ENCODE measurements at places on chromosomes 4 and X.

- DNase-seq: no peak
These were observed 468.4 kb upstream of the PRKX start for GRCh38 chrX:4181782-4182407.

DNA sequence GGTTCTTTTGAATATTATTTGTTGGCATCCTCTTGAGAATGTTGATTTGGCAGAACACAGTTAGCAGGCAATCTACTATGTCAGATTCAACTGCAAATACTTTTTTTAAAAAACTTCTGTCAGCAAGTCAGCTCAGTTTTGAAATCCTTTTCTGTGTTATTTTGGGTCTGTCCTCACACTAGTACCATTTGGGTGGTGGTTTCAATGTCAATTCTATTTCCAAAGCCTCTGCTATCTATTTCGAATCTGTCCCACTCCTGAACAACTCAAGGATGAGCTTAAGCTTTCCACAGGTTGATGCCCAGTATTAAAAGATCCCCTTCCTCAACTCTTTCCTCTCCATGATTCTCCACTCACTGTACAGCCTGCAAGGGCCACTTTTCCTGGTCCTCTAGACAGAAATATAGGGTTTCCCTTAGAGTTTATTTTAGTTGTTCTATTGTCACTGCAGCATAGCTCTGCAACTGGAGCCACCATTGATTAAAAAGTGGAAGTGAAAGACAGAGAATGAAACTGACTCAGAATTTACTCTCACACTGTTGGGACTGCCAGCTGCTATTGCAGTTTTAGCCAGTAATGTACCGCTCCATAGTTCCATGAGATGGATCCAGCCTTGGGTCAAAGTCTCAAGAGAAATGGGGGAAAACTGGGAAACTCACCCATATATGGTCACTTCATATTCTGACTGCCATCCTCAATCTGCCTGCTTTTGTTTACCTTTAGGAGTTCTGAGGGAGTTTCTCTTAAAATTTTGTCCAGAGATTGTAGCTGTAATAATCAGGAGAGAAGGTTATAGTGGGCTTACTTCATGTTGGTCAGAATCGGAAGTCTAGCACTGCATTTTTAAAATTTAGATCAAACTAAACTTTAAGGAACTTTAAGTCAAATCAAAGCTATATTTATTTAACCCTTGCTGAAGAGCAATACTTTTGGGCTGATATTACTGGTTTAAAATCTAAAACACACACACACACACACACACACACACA is 14.6 kb downstream of the HDX start:
- DNase-seq: no peak

- DNase-seq: no peak
These were observed 154.5 kb upstream of the GALNT7 start for GRCh38 chr4:173014113-173014558.

DNA sequence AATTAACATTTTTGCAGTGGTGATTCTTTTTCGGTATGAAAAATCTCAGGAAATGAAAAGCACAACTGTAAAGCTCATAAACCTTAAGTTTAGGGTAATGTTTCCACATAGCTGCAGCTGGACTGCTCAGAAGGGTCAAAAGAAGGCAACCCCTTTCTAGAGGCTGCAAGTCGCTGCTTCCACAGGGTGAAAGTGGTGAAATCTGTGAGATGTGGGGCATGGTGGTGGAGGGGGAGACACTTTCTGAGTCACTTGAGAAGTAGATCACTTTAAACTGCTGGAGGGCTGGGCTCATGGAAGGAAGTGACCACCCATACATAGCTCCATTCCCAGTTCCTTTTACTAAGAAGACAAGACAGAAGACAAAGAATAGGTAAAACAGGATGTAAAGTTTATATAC is 8.7 kb downstream of the SFRP2 start:
- DNase-seq: no peak

DNA sequence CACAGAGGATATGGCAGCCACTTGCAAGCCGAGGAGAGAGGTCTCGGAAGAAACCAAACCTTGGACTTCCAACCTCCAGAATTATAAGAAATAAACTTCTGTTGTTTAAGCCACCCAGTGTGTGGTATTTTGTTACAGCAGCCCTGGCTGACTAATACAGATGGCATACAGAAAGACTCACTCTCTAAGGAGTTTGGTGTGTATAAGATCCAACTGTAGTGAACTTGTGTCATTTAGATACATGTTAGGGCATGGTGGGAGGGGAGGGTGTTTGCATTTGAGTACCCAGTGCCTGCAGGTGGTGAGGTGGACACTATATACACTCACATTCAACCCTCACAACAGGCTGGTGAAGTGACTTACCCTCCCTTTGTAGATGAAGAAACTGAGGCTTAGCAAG is 233.2 kb upstream of the KLF3 start:
- no peak for DNase-seq

- no peak for DNase-seq
These were observed 2.5 kb upstream of the LNX1 start for GRCh38 chr4:53593765-53594164.

GRCh38 chrX:66638591-66639500 is at the start of gene EDA2R:
Gene EDA2R, minus strand, starts transcription at chrX:66639078. Its CDS starts 23,058 bp downstream, at chrX:66616020.
- DNase-seq: no peak

- DNase-seq: no peak
These were observed 13.0 kb downstream of the RGN start for GRCh38 chrX:47091149-47091775.

- DNase-seq: no peak
These were observed 2039.9 kb upstream of the TENM3 start for GRCh38 chr4:180203349-180203748.

- DNase-seq: no peak
These were observed 55.4 kb upstream of the TBC1D14 start for GRCh38 chr4:6854098-6854744.

- DNase-seq: no peak
These were observed 106.8 kb upstream of the RAI2 start for GRCh38 chrX:17967888-17968287.

- no peak for DNase-seq
These were observed 62.3 kb upstream of the TLL1 start for GRCh38 chr4:165810726-165811125.

DNA sequence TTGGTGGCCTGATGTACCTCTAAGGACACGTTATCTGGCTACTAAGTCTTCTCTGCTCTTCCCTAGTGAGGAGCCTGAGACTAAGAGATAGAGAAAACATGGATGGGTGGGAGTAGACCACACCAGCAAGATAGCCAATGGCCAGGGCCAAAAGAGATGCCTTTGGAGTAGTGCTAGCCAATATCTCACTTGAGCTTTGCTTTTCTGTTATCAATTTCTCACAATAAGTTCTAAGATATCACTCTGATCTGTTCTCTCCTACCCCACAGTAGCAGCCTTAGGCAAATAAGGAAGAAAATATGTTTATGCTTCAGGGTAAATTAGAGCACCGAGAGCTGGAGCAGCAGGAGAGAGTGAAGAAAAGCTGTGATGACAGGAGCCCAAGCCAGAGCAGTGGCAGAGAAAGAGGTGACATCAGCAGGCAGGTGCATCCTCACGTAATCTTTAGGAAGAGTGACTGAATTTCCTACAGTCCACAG is 343.9 kb upstream of the NOCT start:
- DNase-seq: no peak

- DNase-seq: no peak
These were observed 81.0 kb upstream of the SMARCAD1 start for GRCh38 chr4:94126669-94127068.

DNA sequence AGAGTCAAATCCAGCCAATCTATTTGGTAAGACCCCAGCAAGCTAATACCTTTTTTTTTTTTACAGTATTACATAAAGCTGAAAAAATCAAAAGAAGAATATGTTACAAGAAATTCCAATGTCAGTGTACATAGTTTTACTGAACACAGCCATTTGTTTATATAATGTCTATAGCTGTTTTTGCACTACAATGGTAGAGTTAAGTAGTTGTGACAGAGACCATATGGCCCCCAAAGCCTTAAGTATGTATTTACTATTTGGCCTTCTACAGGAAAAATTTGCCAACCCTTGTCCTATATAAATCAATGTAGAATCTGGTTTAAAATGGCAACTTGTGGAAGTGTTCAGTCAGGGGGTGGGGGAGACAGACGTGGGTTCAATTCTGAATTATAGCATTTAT is 60.7 kb downstream of the ANTXR2 start:
- DNase-seq: no peak

GRCh38 chr4:57614257-57614932 is 504.2 kb upstream of the IGFBP7 start:
- no peak for DNase-seq

DNA sequence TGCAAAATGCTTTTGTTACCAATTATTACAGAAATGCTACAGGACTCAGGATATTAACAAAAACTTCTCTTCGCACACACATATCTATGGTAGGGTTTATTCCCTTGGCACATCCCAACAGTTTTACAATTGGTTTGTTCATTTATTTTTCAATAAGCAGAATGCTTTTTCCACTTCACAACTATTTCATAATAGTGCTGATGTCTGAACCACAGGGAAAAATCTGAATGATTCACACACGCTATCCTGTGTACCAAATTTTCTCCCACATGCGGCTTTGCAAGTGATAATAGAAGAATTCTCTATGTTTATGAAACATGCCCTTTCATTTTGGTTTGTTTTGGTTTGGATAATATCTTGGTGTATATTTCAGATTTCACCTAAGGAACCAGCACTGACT is 725.7 kb upstream of the TENM3 start:
- DNase-seq: no peak

DNA sequence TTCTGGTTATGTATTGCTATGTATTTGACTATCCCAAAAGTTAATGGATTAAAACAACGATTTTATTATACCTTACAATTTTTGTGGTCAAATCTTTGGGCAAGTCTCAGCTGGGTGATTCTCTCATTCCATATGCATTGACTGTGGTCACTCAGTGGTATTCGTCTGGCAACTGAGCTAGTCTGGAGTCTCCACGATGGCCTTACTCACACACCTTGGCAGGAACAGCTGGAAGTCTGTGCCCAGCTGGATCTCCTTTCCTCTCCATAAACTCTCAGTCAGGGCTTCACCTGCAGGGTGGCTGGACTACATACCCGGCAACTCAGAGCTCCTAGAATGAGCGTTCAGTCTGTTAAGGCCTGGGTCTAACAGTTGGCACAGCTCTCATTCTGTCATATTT is 141.1 kb upstream of the WDFY3 start:
- DNase-seq: no peak

GRCh38 chrX:31240982-31241381 is 169.1 kb upstream of the FTHL17 start:
- no peak for DNase-seq

DNA sequence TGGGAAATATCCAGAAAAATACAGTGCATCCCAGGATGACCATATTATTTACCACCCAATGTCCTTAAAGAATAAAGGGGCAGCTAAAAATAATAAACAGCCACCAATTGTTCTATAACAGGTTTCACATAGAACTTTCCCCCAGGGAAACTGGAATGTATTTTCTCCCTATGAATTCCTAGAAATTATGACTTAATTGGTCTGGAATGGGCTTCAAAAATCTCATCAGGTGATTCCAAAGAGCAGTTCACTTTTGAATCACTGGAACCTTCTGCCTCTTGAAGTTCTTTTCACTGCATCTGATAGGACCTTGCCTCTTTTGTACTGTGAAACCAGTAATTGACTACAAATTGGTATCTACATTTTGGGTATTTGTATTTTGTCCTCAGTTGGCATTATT is 119.3 kb downstream of the ZNF330 start:
- no peak for DNase-seq
